ENCODE measurements at places on chromosomes 11 and 22. TPM values are rescaled to one million over a fixed set of nuclear protein-coding genes. Genes with fewer than 3 reads are reported as not detected.

CD6 gene
- not detected for total RNA-seq

NRIP3 gene
- total RNA-seq, result 4.1 TPM

MCM5 gene
- 13.4 TPM for total RNA-seq

OSBP2 gene
- 0.51 TPM for total RNA-seq

CPT1B gene
- total RNA-seq, result 2.6 TPM

MOGAT2 gene
- not detected for total RNA-seq

OR8A1 gene
- total RNA-seq, result not detected

CXCR5 gene
- total RNA-seq, result not detected

OR4C11 gene
- not detected for total RNA-seq

OR52E8 gene
- not detected for total RNA-seq

GALNT18 gene
- total RNA-seq, result 9.5 TPM

BCO2 gene
- total RNA-seq, result 1.0 TPM

FJX1 gene
- total RNA-seq, result 8.7 TPM

C11orf97 gene
- not detected for total RNA-seq

TEX54 gene
- not detected for total RNA-seq

ROBO4 gene
- 0.66 TPM for total RNA-seq

Data from fibroblast of lung (primary cell).